ENCODE measurements at places on chromosomes 13 and 19.

DNA sequence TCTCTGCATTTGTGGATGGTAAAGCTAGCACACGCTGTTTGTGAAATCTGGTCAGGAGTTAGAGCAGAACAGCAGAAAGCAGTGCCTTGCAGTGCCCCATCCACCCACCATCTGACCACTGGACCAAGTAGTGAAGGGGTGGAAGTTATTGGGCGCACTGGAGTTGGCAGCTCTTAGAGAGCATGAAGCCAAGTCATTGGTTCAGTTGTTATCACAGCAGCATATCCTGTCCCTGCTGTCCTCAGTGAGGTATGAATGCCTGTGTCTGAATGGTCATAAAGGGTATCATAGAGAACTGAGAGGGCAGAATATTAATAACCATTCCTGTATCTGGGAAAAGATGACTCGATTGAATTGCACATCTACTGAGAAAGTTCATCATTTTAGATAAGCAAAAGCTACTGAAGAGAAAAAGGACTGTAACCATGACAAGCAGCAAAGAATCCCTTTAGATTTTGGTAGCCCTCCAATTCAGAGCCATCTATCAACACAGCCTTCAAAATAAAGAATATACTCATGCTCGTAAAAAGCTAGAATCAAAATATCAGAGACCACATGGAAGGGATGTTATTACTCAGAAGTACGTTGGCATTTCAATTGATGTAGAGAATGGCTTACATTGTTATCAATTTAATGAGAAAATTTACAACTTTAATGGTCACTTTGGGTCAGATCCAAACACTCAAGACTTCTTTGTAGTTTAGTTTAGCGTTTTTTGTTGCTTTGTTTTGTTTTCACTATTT lies 919.0 kb downstream of the EFNB2 start:
- DNase-seq = no peak

DNA sequence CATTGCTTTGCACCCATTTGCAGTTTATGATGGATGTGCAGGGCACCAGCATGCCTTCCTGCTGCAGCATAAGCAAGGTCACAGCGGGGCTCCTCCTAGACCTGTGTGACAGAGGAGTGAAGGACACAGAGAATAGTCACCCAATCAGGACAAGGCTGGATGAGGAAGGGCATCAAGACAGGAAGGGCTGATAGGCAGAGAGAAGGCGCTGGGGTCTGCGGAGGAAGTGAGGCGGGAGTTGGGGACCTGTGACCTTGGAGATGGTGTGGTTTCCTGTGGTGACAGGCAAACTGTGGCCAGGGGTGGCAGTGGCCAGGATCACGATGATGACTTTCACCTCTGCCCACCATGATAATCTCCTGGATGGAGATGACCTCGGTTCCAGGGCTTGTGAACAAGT lies 16.4 kb upstream of the KCTD15 start:
- no peak for DNase-seq

DNA sequence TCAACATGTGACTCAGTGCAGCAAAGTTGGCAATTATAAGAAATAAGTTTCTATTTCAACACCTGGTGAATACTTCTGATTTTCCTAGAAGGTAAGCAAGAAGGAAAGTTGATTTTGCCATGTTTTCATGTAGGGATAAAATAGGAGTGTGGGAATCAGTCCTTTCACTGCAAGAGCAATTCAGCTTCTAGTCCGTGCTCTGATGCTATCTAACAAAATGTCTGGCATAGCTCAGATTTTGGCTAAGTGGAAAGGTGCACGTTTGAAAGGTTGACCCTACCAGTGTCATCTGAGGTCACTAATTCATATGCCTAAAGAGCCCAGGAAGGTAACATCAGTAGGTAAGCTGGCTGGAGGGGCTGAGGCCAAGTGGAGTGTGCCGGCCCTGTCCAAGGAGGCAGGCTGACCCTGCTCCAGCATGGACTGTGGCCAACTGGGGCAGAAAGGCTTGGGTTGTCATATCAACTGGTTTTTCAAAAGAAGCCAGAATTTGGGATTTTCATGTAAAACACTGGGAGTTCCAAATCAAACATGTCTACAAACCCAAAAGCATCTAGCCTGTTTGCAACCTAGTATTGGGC lies 38.9 kb upstream of the MEDAG start:
- DNase-seq = no peak

DNA sequence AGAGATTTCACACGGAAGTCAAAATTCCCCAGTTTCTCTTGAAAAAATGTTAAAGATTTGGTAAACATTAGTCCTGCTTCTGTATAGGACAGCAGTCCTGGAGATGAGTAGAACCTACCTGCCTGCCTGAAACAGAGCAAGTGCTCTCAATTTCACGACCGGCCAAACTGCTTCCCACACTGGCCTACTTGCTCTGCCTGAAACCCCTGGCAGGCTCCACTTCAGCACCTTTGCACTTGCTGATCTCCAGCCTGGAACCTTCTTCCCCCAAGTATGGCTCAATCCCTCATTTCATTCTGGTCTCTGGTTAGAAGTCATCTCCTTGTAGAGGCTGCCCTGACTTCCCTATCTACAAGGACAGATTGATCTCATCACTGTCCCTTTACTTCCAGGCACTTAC lies 271.4 kb downstream of the DLEU7 start:
- no peak for DNase-seq

- DNase-seq = no peak
These were observed 11.4 kb downstream of the SBK2 start for GRCh38 chr19:55525289-55526101.

GRCh38 chr19:20453425-20453935 lies 112.1 kb downstream of the ZNF737 start:
- no peak for DNase-seq

GRCh38 chr13:66469745-66470144 lies 760.4 kb downstream of the PCDH9 start:
- DNase-seq = no peak

DNA sequence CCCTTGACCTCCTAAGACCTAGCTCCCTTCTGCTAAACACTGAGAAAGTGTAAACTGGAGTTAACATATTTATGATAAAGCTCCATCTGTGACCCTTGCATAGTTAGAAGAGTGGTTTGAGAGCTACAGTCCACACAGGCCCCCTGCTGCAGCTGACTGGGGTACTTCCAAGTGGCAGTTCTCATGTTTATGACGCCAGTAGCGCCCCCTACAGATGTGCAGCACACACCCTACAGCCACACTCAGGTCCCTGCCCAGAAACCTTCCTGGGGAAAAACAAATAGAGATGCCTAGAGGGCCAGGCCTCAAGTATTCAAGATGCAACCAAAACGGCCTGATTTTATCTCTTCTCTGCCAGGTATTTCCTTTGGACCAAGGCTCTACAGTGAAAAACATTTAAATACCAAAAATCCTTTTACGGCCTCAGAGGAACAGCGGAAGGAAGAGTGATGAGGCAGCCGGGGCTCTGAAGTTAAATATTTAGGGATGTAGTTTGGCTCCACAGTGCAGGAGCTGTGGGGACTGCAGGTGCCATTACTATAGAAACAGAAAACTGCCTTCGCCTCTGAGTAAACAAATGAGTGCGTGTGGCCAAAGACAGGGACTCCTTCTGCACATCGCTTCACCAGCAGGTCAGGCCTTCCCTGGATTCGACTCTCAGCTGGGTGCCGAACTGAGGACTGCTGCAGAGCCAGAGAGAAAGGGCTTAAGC lies 553.1 kb downstream of the EFNB2 start:
- DNase-seq = no peak

GRCh38 chr19:49857061-49857837 lies 6.3 kb downstream of the PTOV1 start:
- no peak for DNase-seq

- DNase-seq = no peak
These were observed 9.4 kb downstream of the PCDH20 start for GRCh38 chr13:61406275-61406674.

GRCh38 chr13:103788061-103788652 lies 721.9 kb upstream of the SLC10A2 start:
- no peak for DNase-seq

DNA sequence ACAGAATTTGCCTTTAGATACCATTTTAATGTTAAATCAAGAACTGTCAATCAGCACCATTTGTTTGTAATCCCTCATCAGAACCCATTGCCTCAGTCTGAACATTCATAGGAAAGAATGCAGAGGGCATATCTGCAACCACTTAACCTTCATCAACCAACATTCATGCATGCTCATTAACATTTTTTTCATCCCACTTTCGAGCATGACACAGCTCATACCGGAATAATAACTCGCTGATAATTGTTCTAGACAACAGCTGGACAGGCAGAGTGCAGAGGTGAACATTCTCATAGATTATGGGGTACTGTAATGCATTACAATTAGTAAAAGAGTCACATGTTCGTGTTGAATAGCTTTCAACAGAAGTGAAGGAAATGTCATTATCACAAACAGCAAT lies 216.8 kb downstream of the DIAPH3 start:
- no peak for DNase-seq

DNA sequence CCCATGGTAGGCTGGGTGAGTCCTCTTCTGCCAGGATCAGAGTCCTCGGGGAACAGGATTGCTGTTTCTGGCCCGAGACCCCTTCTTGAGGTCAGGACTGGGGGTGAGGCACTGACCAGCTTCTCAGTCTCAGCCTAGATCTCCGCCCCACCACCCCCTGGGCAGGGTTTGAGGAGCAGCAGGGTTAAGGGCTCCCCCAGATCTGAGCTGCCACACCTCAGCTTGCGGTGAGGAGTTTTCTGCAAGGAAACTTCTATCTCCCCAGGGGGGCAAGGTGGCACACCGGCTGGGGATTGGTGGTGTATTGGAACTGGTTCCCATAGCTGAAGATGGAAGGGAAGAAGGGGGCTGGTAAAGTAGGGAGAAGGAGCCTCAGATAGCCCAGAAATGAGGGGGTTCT lies 19.5 kb downstream of the CHST8 start:
- no peak for DNase-seq

GRCh38 chr13:103370790-103371189 lies 304.6 kb upstream of the SLC10A2 start:
- DNase-seq = no peak

DNA sequence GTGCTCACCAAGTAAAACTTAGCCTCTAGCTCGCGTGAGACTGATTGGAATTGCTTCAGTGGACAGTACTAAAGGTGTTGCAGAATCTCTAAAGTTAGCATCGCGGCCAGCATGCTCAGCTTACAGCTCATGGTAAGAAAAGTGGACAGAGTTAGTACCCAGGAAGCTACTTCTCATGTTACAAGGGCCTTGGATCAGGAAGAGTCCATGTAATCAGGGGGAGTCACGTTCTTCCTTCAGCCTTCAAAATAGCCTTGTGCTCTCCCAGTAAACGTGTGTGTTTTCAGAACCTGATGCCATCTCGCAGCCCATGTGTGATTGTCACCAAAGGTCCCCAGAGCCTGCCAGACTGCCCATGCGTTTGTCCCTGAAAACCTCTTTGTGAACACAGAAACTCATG lies 195.8 kb upstream of the RNF113B start:
- DNase-seq = no peak

Data from activated CD4-positive, alpha-beta T cell treated with anti-CD3 and anti-CD28 coated beads for 1 hour (primary cell).